Activated CD8-positive, alpha-beta memory T cell treated with anti-CD3 and anti-CD28 coated beads for 1 hour (primary cell): ENCODE measurements at places on chromosomes 12 and 14.

- DNase-seq = no peak
Measured at GRCh38 chr12:77510985-77511384, 319.7 kb upstream of the NAV3 start.

GRCh38 chr14:105456736-105457617 lies 17.6 kb upstream of the CRIP2 start:
- DNase-seq = no peak

DNA sequence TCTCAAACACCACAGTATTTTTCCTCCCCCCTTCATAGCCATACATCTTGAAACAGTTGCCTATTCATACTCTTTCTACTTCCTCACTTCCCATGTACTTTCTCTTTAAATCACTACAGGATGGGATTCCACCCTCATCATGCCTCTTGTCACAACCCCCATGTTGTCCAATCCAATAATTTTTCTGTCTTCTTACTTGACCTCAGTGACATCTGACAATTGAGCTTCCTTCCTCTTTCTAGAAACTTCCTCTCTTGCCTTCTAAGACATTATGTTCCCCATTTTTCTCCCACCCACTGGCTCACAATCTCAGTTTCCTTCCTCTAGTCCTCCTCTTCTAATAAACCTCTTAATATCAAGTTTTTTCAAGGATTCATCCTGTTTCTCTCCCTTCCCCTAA lies 5.3 kb downstream of the C2CD5 start:
- DNase-seq = no peak

DNA sequence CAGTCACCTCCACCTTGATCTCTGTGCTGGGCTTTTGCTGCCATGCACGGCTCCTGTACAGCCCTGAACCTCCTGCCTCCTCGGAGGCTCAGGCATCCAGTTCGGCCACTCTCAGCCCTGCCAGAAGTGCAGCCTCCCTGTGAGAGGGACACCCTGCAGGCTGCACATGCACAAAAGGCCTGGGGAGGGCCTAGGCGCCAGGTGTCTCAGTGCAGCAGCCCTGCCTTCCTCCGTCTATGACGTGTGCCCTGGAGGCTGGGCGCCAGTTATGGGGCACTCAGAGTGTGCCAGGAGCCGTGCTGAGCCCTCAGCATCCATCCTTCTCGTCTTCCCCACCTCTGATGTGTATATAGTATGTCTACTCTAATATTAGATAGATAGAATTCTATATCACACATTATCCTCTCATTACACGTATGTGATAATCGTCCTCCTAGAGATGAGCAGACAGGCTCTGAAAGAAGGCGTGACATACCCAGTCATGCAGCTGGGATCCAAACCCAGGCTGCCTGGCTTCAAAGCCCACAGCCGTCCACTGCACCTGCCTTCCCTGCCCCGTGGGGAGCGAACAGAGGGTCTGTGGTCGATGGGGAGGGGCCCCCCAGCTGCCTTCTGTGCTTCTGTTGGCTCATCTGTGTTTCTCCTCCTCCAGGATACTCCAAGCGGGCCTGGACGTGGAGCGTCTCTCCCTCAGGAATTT lies 101.1 kb downstream of the B4GALNT3 start:
- no peak for DNase-seq

GRCh38 chr12:46664761-46665287 lies 161.0 kb downstream of the SLC38A4 start:
- no peak for DNase-seq

GRCh38 chr12:19064713-19065112 lies 64.8 kb upstream of the PLEKHA5 start:
- DNase-seq = no peak

DNA sequence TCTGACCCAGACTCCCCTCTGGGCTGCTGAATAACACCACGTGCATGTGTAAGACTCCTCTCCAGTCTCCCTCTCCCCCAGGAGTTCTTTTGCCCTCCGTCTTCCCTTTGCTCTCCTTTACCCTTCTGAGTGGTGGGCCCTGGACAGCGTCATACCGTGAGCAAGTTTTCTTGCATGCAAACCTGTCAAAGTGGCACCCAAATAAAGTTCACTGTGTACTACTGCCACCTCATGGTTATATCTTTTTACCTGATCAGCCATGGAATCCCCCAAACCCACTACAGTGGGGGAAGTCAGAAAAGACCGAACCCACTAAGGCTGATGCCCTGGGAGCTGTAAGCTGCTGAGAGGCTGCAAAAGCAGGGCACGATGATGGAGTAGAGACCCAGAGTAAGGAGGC lies 131.1 kb upstream of the VRK1 start:
- DNase-seq = no peak

- DNase-seq = no peak
Measured at GRCh38 chr14:101900253-101900652, 64.1 kb upstream of the DYNC1H1 start.

GRCh38 chr14:31787377-31787776 lies 226.2 kb downstream of the NUBPL start:
- no peak for DNase-seq

DNA sequence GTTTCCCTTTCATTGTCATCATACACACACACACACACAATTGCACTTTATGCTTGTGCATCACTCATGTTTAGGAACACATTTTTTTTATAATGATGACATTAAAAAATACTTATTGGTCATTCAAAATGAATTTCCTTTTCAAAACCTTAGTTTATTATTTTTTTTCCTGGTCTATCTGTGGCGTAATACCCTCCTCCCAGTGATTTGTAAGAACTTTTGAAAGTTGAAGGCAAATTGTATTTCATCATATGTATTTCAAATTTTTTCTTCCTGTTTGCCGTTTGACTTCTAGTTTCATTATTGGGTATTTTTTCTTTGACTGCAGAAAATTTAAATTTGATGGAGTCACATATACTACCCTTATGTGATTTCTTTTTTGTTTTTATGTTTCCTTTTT lies 2.5 kb upstream of the LRRK2 start:
- no peak for DNase-seq

DNA sequence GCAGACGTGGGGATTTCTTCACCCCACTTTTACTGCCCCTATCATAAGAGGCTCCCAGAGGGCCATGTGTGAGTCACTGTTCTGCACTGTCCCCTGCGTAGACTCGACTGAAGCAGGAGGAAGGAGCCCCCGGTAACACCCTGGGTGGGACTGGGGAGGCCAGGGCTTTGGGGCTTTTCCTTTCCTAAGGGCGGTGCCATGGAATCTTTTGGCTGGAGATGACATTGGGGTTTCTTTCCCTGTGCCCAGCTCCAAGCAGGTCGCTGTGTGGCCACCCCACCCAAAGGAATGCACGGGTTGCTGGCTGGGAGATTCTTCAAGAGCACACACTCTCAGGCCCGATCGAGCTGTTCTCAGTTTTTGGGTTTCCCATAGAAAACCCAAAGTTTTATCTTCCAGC lies 62.3 kb upstream of the RIN3 start:
- no peak for DNase-seq

- DNase-seq = no peak
Measured at GRCh38 chr12:94228488-94228907, 80.1 kb downstream of the PLXNC1 start.
